Esophagus muscularis mucosa (tissue), 4 donors: ENCODE measurements at places on chromosomes 1 and 21.

DNA sequence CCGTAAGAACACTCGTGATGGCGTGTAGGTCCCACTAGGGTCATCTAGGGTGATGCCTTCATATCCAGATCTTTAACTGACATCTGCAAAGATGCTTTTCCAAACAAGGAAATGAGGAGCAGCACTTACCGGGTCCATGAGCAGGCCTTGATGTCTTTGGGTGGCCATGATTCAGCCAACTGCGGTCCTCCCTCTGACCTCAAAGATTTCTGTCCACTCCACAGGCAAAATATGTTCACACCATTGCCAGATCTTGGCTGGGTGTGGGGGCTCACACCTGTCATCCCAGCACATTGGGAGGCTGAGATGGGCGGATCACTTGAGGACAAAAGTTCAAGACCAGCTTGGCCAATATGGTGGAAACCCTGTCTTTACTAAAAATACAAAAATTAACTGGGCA is 18.2 kb downstream of the TRPM2 start:
- H3K4me1 ChIP-seq: peaks cover 15% of the 10 kb centered on the region
- no peaks in the 10 kb centered on the region for H3K27me3 ChIP-seq
- no peaks in the 10 kb centered on the region for H3K36me3 ChIP-seq
- DNase-seq: no peak

GRCh38 chr1:85850238-85850637 is 142.0 kb upstream of the ZNHIT6 start:
- H3K4me3 ChIP-seq: no peak overlapping the region
- DNase-seq: no peak
- H3K4me1 ChIP-seq: no peaks in the 10 kb centered on the region
- no peaks in the 10 kb centered on the region for H3K36me3 ChIP-seq
- no peaks in the 10 kb centered on the region for H3K27me3 ChIP-seq

- no peak for DNase-seq
- H3K4me3 ChIP-seq: no peak overlapping the region
- peaks cover 7% of the 10 kb centered on the region for H3K36me3 ChIP-seq
- no peaks in the 10 kb centered on the region for H3K4me1 ChIP-seq
Measured at GRCh38 chr1:15489052-15489736, 13.3 kb downstream of the CELA2B start.

- peaks cover 24% of the 10 kb centered on the region for H3K4me1 ChIP-seq
- no peaks in the 10 kb centered on the region for H3K36me3 ChIP-seq
- no peak overlapping the region for H3K4me3 ChIP-seq
- H3K27ac ChIP-seq: no peak overlapping the region
- no peak for DNase-seq
- no peaks in the 10 kb centered on the region for H3K27me3 ChIP-seq
Measured at GRCh38 chr1:156692441-156692924, 12.9 kb downstream of the CRABP2 start.

- no peak for DNase-seq
- H3K36me3 ChIP-seq: no peaks in the 10 kb centered on the region
- no peak overlapping the region for H3K4me3 ChIP-seq
Measured at GRCh38 chr1:77557053-77557452, 125.4 kb downstream of the ZZZ3 start.

DNA sequence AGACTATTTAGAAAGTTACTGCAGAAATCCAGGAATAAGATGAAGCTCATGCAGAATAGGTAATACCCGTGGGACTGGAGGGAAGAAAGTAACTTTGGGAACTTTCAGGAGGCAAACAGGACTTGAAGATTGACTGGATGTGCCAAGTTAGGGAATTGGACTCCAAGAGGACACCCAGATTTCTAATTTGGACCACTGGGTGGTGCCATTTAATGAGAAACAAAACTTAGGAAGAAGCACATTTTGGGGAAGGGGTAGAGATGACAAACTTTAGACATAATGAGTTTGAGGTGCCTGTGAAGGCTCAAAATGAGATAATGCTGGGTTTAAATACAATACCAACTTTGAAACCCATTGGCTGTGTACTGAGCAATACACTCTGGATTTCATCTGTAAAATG is 3.3 kb upstream of the B4GALT3 start:
- no peak for DNase-seq
- no peaks in the 10 kb centered on the region for H3K27me3 ChIP-seq
- no peak overlapping the region for H3K4me3 ChIP-seq
- H3K4me1 ChIP-seq: peaks cover 42% of the 10 kb centered on the region

GRCh38 chr1:229869687-229870086 is 197.4 kb upstream of the GALNT2 start:
- H3K4me3 ChIP-seq: no peak overlapping the region
- no peak for DNase-seq
- no peaks in the 10 kb centered on the region for H3K27me3 ChIP-seq
- peaks cover 31% of the 10 kb centered on the region for H3K4me1 ChIP-seq

GRCh38 chr21:27001526-27001925 is 34.6 kb upstream of the ADAMTS5 start:
- H3K27ac ChIP-seq: no peak overlapping the region
- no peaks in the 10 kb centered on the region for H3K4me1 ChIP-seq
- H3K4me3 ChIP-seq: no peak overlapping the region
- H3K36me3 ChIP-seq: no peaks in the 10 kb centered on the region
- no peak for DNase-seq

- H3K27ac ChIP-seq: no peak overlapping the region
- peaks cover 3% of the 10 kb centered on the region for H3K4me1 ChIP-seq
- DNase-seq: no peak
- H3K27me3 ChIP-seq: no peaks in the 10 kb centered on the region
Measured at GRCh38 chr1:33623811-33624210, 151.4 kb downstream of the ZSCAN20 start.

- DNase-seq: no peak
- peak overlapping the region; percentile 57 for H3K4me3 ChIP-seq
- no peaks in the 10 kb centered on the region for H3K27me3 ChIP-seq
- peak overlapping the region; percentile 61 for H3K27ac ChIP-seq
Measured at GRCh38 chr1:223363057-223363855, 720 bp downstream of the SUSD4 start.

DNA sequence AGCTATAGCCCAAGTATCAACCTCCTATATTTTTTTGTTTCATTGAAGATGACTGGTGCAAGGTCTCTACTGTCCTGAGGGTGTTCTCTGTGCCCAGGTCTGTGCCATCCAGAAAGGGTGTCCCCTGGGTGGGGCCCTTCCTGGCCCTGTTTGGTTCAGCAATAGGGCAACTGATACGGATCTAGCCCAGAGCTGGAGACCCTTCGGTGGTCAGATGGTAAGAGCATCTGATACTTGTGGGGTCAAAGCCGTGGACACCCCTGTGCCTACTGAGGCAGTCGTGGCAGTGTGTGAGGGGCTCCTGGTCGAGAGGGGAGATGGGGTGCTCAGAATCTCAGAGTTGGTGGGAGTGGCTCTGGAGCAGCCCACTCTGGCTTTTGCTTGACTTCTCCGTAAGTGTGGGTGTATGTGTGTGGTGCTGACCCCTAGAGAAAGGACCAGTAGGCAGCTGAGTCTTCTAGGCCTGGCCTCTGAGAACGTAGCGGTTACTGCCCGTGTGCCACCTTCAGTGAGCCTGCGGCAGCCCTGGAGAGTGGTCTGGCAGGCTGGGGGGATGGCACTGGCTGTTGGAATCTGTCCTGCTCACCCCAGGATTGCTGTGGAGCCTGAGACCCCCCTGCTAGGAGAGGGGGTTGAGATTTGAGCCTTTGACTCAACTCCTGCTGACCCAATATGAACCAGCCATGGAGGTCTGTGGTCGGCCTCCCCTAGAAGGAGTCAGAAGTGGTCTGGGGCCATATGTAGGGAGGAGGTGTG is 2.7 kb downstream of the AMPD2 start:
- H3K36me3 ChIP-seq: peaks cover 14% of the 10 kb centered on the region
- H3K27ac ChIP-seq: no peak overlapping the region
- H3K4me3 ChIP-seq: no peak overlapping the region
- peak; percentile 34 for DNase-seq
- H3K27me3 ChIP-seq: no peaks in the 10 kb centered on the region

GRCh38 chr1:82091729-82092128 is 291.0 kb downstream of the ADGRL2 start:
- H3K36me3 ChIP-seq: no peaks in the 10 kb centered on the region
- no peak overlapping the region for H3K4me3 ChIP-seq
- no peak for DNase-seq
- no peaks in the 10 kb centered on the region for H3K4me1 ChIP-seq
- no peaks in the 10 kb centered on the region for H3K27me3 ChIP-seq

GRCh38 chr1:98388441-98388840 is 273.1 kb upstream of the SNX7 start:
- H3K27ac ChIP-seq: no peak overlapping the region
- H3K4me3 ChIP-seq: no peak overlapping the region

DNA sequence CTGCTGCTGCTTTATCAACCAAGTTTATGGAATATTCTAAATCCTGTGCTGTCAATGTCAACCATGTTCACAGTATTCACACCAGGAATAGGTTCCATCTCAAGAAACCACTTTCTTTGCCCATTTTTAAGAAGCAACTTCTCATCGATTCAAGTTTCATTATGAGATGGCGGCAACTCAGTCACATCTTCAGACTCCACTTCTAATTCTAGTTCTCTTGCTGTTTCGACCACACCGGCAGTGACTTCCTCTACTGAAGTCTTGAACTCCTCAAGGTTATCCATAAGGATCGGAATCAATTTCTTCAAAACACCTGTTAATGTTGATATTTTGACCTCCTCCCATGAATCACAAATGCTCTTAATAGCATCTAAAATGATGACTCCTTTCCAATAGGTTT is 39.7 kb upstream of the IFNLR1 start:
- H3K27me3 ChIP-seq: peaks cover 9% of the 10 kb centered on the region
- H3K27ac ChIP-seq: no peak overlapping the region
- H3K36me3 ChIP-seq: no peaks in the 10 kb centered on the region
- no peaks in the 10 kb centered on the region for H3K4me1 ChIP-seq

GRCh38 chr1:7389906-7390603 is 381.0 kb upstream of the VAMP3 start:
- H3K4me1 ChIP-seq: peaks cover 32% of the 10 kb centered on the region
- H3K27ac ChIP-seq: peak overlapping the region; percentile 44
- no peaks in the 10 kb centered on the region for H3K27me3 ChIP-seq
- DNase-seq: peak; percentile 85

DNA sequence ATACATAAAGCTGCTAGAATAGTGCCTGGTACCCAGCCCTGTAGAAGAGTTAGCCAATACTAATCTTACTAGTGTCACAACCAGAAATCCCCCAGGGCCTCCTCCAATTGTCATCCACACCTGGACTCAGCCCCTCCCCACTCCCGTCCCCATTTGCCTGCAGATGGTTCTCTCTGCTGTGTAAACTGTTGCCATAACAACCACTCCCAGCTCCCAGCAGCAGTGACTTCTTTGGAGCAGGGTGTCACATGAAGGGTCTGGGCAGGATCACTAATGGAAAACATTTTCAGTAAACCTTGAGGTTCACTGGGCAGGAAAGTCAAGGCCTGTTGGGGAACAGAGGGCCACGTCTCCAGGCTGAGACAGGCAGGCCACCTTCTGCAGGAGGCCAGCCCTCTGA is 126.0 kb upstream of the IPO9 start:
- no peaks in the 10 kb centered on the region for H3K36me3 ChIP-seq
- H3K4me1 ChIP-seq: peaks cover 32% of the 10 kb centered on the region
- no peaks in the 10 kb centered on the region for H3K27me3 ChIP-seq

GRCh38 chr1:104797982-104798381 is 1048.3 kb downstream of the AMY1C start:
- DNase-seq: no peak
- H3K4me1 ChIP-seq: no peaks in the 10 kb centered on the region
- no peak overlapping the region for H3K27ac ChIP-seq
- H3K36me3 ChIP-seq: no peaks in the 10 kb centered on the region
- H3K4me3 ChIP-seq: no peak overlapping the region
- no peaks in the 10 kb centered on the region for H3K27me3 ChIP-seq

DNA sequence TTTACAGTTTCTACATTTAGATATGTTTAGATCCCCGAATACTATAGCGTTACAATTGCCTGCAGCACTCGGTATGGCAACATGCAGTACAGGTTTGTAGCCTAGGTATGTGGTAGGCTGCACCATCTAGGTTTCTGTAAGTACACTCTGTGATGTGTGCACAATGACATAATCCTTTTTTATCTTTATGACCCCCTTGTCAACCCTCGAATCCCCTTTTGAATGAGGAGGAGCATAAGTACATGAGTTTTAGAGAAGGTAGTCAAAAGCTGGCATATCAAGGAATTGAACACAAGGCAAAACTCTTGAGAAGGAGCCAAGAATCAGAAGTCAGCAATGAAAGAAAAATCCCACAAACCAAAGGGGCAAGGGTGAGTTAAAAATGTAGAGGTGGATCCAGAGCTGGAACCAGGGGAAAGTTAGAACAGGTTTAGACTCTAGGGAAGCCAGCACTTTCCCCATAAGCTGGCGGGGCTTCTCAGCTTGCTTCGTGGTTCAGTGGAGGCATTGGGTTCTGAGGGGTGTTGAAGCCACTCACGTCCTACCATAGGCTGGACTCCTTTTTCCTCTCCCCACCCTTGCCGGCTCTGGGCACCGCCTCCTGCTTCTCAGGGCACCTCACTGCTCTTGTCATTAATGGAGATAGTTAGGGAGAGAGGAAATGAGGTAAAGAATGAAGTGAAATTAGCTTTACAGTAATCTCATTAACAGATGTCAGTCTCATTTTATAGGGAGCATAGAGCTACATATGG is 31.3 kb downstream of the OLFML3 start:
- no peak overlapping the region for H3K4me3 ChIP-seq
- no peak overlapping the region for H3K27ac ChIP-seq
- no peaks in the 10 kb centered on the region for H3K4me1 ChIP-seq
- no peak for DNase-seq
- no peaks in the 10 kb centered on the region for H3K27me3 ChIP-seq
